Tibial nerve (tissue), 4 donors: ENCODE measurements at places on chromosomes 5 and 9.

DNA sequence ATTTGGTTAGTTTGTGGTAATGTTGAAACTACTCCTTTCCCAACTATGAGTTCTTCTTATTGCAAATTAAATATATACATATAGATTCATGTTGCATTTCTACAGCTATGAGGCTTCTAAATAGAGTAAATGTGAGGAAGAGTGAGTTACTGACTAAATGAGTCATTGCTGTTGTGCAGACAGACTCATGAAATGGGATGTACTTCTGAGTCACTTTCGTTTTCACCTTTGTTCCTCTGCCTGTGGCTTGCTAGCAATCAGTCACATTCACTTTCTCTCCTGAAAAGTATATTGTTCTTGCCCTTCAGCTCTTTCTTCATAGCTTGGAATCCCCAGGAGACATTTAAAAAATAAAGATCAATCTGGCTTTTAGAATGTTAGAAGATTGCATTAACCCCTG, 295.5 kb upstream of the SMC2 start:
- no peak for DNase-seq

DNA sequence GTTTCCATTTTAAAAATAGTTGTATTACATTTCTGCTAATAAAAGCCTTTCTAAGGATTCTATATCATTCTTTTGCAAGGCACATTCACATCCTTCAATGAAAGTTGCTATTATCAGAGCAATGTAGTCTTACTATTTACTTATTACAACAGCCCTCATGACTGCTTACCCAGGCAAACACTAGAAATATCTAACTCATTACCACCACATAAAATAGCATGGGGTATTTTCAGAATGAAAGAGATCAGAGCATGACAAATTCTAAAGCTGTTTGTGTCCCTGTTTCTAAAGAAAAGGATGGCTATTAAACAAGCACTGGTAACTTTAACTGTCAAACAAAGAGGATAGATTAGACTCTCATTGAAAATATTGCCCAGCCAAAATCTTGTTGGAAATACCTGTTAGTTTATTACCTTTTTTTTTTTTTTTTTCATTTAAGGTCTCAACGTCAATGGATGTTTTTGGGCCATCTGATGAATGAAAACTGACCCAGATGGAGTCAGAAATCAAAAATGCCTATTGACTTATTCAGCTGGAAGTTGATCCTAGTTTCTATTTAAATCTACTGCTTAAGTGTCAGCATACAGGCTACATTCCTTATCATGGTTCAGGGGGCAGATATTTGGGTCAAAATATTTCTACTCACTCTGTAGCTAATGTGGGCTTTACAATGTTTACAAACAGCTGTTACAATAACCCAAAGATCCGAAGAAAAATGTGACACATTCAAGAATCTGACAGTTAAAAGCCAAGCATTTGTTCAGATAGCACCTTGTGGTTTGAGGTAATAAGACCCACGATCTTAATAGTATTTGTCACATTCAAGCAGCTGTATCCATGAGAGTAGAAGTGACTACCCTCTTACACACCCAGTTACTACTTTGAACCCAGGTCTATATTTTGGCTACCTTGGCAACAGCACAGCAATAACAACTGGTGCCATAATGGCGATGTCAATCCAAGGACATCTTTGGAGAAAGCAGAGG, 554.8 kb upstream of the MEF2C start:
- DNase-seq, result no peak

- DNase-seq, result no peak
Measured at GRCh38 chr5:1846583-1846982, 36.1 kb downstream of the IRX4 start.

DNA sequence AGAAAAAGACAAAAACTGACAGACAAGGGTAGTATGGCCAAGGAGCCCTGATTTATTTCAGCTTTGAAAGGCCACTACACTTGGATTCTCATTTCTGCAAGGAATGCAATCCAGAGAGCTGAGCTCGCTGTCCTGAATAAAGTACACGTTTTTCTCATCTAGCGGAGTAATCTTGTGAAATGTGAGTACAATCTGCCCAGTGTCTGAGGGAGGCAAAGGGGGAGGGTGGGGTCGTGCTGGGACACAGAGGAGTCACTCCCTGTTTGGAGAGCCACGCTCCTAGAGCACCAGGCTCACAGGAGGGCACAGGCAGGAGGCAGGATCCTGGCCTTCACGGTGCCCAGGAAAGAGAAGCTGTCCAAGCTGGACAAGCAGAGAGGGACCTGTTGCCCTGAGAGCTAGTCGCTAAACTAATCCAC, 51.0 kb upstream of the IFNK start:
- DNase-seq, result peak; percentile 27

GRCh38 chr5:154702477-154702876, 52.7 kb upstream of the LARP1 start:
- no peak for DNase-seq

- no peak for DNase-seq
Measured at GRCh38 chr5:10600626-10601245, 36.9 kb downstream of the ANKRD33B start.

DNA sequence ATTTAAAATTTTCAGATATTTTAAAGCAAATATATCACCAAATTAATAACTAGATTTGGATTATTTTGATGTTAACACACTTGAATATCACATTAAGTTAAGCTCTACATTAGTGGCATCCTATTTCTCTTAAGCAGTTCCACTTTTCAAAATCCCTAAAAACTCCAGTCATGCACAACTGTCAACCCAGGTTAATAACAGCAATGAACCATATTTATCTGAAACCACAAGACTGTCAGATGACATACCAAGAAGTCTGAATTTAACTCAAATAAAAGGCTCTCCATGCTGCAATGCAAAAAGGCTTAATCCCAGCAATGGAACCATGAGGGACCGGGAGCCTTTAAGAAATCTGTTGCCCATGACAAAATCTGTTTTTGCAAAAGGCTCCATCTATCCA, 27.5 kb downstream of the FNIP1 start:
- no peak for DNase-seq

DNA sequence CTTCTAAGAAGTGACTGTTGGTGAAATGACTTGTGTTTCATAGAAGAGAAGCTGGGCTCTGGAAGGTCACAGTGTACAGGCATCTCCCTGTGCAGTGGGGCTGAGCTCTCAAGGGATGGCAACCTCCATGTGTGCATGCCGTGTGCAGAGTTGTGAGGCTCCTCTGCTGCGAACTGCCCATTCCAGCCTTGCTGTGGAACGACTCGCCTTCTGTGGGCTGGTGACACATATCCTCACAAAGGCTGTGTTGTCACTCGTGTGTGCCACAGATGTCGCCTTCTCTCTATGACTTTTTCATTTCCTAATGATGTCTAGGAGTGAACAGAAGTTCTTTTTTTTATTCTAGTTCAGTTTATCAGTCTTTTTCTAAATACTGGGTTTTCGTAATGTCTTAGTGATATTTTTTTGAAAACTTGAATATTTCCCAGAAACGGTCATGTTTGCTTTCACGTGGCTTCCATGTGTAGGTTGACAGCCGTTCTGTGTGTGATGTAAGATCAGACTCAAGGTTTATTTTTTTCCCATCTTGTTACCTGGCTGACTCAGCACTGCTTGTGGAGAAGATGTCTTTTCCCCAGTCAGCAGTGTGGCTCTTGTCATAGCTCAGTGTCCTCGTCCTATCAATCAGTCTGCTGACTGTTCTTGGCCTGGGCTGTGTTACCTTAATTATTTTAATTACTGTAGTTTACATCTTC, 57.3 kb upstream of the CACNA1B start:
- DNase-seq, result no peak

- no peak for DNase-seq
Measured at GRCh38 chr5:147490989-147491388, 18.9 kb downstream of the DPYSL3 start.

DNA sequence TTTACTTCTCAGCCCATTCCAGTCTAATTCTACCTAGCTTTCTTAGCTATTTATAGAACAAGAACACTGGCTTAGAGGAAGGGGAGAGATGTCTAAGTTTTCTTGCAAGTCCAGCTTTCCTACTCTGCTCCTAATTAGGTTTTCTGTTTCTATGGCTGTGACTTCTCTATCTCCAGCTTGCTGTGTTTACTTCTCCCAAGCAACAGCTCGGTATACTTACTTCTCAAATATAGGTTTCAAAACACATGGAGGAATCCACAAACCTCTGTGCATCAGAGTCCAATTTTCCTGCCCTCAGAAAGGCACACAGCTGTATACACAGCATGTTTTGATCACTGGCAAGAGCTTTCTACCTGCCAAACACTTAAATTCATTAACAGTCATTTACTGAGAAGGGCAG, 17.4 kb upstream of the HMGCR start:
- no peak for DNase-seq

DNA sequence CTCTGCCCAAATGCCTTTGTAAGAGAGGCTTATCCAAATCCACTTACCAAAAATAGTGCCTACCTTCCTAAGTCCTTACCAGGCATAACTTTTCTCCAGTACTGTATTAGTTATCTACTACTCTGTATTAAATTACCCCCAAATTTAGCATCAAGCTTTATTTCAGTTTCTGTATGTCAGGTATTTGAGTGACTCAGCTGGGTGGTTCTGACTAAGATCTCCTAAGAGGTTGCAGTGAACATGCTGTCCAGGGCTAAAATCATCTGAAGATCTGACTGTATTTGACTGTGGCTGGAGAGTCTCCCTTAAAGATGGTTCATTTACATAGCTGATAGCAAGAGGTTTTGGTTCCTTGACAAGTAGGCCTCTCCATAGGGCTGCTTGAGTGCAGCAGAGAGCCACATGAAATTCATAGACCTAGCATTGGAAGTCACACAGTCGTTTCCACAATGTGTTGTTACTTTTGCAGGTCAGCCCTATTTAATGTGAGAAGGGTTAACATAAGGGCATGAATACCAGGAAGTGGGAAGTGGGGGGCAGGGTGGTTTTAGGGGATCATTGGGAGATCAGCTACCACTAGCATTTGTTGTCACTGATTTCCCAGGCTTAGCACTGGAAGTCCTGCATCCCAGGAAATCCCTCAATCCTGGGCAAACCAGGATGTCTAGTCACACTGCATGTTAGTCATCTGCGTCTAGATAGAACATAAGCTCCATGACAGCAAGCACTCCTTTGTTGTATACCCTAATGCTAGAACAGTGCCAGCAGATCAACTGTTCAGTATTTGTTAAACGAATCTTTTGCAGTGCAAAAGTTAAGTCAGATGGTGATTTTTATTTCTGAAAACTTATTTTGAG, 2.0 kb upstream of the ZNF622 start:
- DNase-seq, result no peak
